ENCODE measurements at places on chromosomes 1 and 21. TPM values are rescaled to one million over a fixed set of nuclear protein-coding genes. Genes with fewer than 3 reads are reported as not detected.

The TMCC2 gene
- 14.1 TPM for total RNA-seq

DNA sequence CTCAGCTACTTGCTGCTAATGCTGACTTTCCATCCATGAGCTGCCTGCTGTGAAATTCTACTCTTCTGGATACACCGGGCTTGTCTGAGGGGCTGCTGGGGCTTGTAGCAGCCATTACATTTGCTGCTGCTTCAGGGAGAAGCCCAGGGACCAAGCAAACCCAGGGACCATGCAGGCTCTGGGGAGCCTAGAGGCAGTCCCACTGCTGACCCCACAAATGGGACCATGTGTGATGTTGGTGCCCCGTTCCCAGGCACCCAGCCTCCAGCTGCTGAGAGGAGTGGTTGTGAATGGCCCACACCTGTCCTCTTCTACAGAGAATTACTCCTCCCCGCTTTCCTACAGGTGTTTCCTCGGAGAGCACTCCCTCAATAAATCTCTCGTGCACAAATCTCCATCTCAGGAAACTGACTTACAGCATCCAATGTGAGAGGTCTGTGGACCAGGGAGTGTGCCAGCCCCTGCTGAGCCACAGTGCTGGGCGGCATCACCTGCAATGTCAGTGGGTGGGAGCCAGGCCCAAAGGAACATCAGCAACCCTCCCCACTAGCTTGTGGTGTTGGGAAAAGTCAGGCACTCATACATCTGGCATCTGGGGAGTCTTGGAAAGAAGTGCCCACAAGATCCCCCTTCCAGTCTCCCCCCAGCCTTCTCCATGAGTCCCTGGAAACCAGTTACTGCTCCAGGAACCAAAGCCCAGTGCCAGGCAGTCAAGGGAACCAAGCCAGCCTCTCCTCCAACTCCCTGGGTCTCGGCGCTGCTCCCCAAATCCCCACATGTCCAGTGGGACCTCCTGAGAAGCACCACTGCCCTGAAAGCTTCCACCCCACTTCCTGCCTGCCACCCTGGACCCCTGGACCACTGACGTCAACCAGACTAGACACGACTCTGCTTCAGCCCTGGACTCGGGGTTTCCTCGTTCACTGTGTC, 65.1 kb downstream of the TCP10L start:
- DNase-seq, result no peak

The NBPF3 gene
- total RNA-seq, result 11.3 TPM

DNA sequence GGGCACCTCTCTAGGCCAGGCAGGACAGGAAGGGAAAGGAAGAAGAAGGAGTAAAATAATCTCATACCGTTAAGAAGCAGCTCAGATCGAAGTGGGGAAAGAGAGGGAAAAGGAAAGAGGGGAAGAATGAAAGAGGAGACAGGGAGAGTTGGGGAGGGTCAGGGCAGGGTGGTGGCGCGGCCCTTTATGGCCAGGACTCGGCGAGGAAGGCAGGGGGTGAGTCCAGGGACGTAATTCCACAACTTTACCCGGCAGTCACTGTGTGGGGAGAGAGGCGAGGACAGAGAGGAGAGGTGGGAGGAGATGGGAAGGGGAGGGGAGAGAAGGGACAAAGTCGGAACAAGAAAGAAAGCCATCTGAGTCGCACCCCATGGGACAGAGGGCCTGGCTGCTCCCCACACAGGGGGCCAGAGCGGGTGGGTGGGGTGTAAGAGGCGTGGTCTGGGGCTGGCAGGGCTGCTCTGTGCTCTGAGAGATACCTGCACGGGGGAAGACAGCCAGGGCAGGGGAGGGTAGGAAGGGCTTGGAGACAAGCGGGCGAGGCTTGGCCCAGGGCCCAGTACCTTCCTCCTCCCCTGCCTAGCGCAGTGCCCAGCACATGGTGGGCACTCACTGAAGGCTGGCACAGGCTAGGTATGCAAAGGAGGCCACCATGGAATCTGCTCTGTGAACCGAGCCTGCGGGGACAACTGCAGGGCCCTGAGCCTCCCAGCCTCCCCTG, 49.4 kb downstream of the KIF21B start:
- no peak for DNase-seq

GRCh38 chr1:207519505-207520399, 23.8 kb downstream of the CR1 start:
- peak; percentile 13 for DNase-seq

The CDA gene
- total RNA-seq, result not detected

- DNase-seq, result no peak
Observed at GRCh38 chr1:80318108-80318507, 1311.6 kb upstream of the ADGRL4 start.

The GCLM gene
- 11.1 TPM for total RNA-seq

DNA sequence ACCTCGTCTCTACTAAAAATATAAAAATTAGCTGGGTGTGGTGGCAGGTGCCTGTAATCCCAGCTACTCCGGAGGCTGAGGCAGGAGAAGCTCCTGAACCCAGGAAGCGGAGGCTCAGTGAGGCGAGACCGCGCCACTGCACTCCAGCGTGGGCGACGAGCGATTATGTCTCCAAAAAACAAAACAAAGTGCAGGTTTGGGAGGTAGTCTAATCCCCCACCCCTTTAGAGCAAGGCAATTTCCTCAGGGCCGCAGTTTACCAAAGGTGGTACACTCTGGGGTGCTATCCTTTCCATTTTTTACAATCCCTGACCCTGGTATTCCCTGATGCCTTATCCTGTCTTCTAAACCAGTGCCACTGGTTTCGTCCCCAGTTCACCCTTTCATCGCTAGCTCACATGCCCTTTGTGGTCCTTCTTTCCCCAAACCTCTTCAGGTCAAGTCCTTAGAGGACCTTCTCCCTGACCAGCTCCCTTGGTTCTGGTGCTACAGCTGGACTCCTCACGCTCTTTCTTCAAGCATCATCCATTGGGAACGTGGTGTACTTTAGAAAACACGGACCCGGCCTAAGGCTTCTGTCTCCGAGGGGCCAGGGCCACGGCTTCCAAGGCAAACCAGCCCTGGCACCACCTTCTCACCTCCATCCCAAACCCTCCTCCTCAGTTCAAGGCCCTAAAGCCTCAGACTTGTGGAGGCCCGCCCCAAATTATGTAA, 873 bp downstream of the IFT25 start:
- DNase-seq, result no peak

- peak; percentile 89 for DNase-seq
Observed at GRCh38 chr1:17742583-17742982, 12.6 kb upstream of the ACTL8 start.

GRCh38 chr1:71154429-71154828, 73.6 kb upstream of the ZRANB2 start:
- no peak for DNase-seq

DNA sequence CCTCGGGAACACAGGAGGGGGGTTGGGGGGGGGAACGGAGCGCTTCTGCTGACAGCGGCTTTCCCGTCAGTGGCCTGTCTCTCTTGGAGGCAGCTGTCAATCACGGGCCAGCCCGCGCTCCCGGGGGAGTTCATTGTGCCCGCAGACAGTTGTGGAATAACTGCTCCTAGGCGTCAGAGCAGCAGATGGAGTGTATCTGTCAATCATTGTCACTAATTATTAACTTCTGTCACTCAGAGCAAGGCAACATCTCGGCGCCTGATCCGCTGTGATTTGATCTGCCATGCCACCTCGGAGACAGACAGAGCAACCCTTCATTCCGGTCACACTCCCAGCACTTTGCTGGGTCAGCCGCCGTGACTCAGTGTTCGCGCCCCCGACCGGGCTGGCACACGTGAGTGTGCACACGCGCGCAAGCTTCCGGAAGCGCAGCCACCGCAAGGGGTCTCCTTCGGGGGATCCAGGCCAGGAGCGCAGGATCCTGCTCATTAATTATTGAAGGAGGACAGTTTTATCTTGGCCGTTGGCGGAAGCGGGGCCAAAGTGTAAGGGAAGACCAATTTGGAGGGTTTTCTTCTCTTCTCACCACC, 75.8 kb downstream of the RRAGC start:
- DNase-seq, result no peak

The LCE2C gene
- total RNA-seq, result not detected

The TEDDM1 gene
- not detected for total RNA-seq

The SPRR2G gene
- not detected for total RNA-seq

The RYR2 gene
- 2.4 TPM for total RNA-seq

- no peak for DNase-seq
Observed at GRCh38 chr1:26574018-26574417, 44.5 kb downstream of the RPS6KA1 start.

The USP25 gene
- 103 TPM for total RNA-seq

- DNase-seq, result no peak
Observed at GRCh38 chr1:41618871-41619270, 134.4 kb upstream of the EDN2 start.

GRCh38 chr1:172938681-172939080, 112.1 kb downstream of the TNFSF18 start:
- no peak for DNase-seq

The MFAP2 gene
- total RNA-seq, result 31.6 TPM

DNA sequence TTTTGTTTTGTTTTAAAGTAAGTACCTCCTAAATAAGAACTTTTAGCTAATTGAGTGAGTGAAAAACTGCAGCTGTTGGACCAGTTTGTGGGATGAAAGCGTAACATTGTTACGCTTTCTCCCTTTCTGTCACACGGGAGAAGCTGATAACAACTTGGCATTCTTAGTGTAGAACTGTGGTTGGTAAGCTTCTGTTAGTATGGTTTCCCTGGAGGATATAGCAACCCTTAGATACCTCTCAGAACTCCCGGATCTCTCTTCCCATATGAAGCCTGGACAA, 98.2 kb downstream of the CACHD1 start:
- no peak for DNase-seq

The SYPL2 gene
- total RNA-seq, result 61.5 TPM

The MAP1LC3C gene
- 38.0 TPM for total RNA-seq

The DDOST gene
- total RNA-seq, result 124 TPM

The SHE gene
- total RNA-seq, result 10.7 TPM

DNA sequence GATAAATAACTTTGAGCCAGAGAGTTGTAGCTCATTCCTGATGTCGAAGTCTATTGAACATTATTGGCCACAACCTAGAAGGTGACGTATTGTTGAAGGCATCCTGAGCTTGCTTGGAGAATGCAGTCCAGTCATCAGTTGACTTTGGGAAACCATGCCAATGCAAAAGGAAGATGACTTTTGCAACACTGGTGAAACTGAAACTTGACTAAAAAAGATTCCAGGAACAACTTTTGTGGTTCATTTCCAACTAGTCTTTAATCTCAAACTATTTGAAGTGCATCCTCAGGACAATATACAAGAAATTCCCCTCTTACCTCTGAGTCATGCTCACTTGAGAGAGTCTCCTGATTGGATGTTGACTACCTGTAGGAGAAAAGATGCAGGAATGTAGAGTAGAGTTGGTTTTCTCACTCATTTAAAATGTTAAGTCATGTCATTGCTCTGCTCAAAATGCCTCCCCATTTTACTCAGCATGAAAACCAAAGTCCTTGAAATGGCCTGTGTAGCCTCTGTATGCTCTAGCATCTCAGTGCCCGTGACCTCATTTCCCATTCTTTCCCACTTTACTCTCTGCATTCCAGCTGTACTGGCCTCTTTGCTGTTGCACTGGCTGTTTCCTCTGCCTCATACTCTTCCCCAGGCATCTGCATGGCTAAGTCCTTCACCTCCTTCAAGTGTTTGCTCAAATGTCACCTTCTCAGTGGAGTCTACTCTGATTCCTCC, 24.4 kb upstream of the LEPR start:
- no peak for DNase-seq

The GJA9 gene
- not detected for total RNA-seq

The SPATA46 gene
- total RNA-seq, result not detected

GRCh38 chr21:45894906-45895777, 86.4 kb upstream of the COL6A1 start:
- DNase-seq, result no peak

DNA sequence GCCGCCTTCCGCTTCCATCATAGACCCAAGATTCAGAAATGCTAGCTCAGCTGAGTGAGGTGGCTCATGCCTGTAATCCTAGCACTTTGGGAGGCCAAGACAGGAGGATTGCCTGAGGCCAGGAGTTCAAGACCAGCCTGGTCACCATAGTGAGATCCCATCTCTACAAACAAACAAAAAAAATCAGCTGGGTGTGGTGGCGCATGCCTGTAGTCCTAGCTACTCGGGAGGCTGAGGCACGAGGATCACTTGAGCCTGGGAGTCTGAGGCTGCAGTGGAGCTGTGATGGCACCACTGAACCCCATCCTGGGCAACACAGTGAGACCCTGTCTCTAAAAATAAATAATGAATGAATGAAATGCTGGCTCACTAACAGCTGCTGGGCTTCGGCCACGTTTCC, 39.7 kb downstream of the TOMM20 start:
- no peak for DNase-seq

GRCh38 chr1:25476186-25477097, 45.7 kb downstream of the MACO1 start:
- peak; percentile 31 for DNase-seq

- DNase-seq, result no peak
Observed at GRCh38 chr1:65332821-65333220, 23.5 kb downstream of the DNAJC6 start.

- no peak for DNase-seq
Observed at GRCh38 chr1:239858057-239858456, 233.6 kb upstream of the FMN2 start.

The CLDN17 gene
- not detected for total RNA-seq

The PRR9 gene
- total RNA-seq, result not detected

GRCh38 chr1:160759740-160760139, 20.7 kb downstream of the SLAMF7 start:
- DNase-seq, result no peak

DNA sequence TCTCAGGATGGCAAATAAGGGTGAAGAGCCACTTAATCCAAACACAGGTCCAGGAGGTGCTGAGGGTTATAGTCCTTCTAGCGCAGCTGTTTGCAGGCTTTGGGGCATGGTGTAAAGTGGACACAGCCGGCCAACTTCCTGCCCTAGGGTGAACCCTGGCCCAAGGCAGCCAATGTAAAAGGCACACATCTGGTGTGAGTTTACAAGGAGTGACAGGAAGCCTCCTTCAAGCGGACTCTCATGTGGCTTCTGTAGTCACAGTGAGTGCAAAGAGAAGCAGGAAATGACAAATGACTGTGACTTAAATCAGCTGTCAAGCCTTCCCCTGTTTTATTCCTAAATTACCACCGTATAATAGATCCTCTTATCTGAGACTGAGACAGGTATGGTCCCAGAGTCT, 213.0 kb downstream of the CRB1 start:
- DNase-seq, result no peak

The TTC39A gene
- total RNA-seq, result 1.7 TPM

The FCRL1 gene
- 1.2 TPM for total RNA-seq

- no peak for DNase-seq
Observed at GRCh38 chr1:174266476-174266875, 107.2 kb downstream of the RABGAP1L start.

DNA sequence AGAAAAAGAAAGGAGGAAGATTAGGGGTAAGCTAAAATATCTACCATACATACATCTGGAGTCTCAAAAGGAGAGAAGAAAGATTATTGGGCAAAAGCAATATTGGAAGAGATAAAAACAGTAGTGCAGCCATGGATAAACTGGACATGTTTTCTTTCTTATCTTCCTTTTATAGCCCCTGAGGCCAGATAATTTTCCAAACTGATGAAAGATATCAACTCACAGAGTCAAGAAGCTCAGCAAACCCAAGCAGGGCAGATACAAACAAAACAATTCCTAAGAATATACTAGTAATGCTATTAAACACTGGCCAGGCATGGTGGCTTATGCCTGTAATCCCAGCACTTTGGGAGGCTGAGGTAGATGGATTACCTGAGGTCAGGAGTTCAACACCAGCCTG, 5.8 kb upstream of the PSMB4 start:
- no peak for DNase-seq
